ENCODE measurements at places on chromosomes 11 and 22. TPM values are rescaled to one million over a fixed set of nuclear protein-coding genes. Genes with fewer than 3 reads are reported as not detected.

Gene CRYBB3
- not detected for total RNA-seq

Gene FAM83F
- 2.8 TPM for total RNA-seq

Gene DRICH1
- 0.43 TPM for total RNA-seq

Gene KAT5
- total RNA-seq = 74.9 TPM

DNA sequence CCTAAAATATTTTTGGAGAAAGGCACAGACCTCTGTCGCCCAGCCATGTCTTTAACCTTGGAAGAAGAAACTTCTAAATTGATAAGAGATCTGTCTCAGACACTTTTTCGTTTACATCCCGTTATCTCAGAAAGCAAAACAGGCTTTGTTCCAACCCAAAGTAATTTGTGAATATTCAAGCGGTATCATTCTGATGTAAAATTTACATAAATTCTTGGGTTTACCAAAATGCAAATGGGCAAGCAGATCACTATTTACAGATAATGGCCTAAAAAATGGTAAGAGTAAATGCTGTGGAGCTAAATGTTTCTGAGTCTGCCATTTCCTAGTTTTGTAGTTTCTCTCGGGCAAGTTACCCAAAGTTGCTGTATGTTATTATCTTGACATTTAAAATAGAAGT is 101.9 kb upstream of the VPREB1 start:
- DNase-seq = no peak
- H3K4me1 ChIP-seq = no peaks in the 10 kb centered on the region
- H3K4me3 ChIP-seq = no peak overlapping the region
- peaks cover 88% of the 10 kb centered on the region for H3K27me3 ChIP-seq

- DNase-seq = no peak
- H3K36me3 ChIP-seq = peaks cover 2% of the 10 kb centered on the region
- no peak overlapping the region for H3K4me3 ChIP-seq
- no peaks in the 10 kb centered on the region for H3K4me1 ChIP-seq
- no peaks in the 10 kb centered on the region for H3K27me3 ChIP-seq
- no peak overlapping the region for H3K27ac ChIP-seq
Measured at GRCh38 chr11:31619980-31620379, 110.4 kb downstream of the ELP4 start.

GRCh38 chr11:63502252-63502820 is 3.5 kb upstream of the LGALS12 start:
- H3K4me3 ChIP-seq = no peak overlapping the region
- H3K27ac ChIP-seq = no peak overlapping the region
- DNase-seq = no peak
- H3K27me3 ChIP-seq = peaks cover 5% of the 10 kb centered on the region

GRCh38 chr22:41899992-41900651 is 14.8 kb downstream of the SHISA8 start:
- H3K4me3 ChIP-seq = no peak overlapping the region
- peaks cover 3% of the 10 kb centered on the region for H3K27me3 ChIP-seq
- H3K4me1 ChIP-seq = no peaks in the 10 kb centered on the region
- no peak overlapping the region for H3K27ac ChIP-seq

GRCh38 chr11:102813484-102813883 is 15.5 kb upstream of the MMP1 start:
- no peaks in the 10 kb centered on the region for H3K27me3 ChIP-seq
- H3K27ac ChIP-seq = no peak overlapping the region
- no peaks in the 10 kb centered on the region for H3K36me3 ChIP-seq
- H3K4me3 ChIP-seq = no peak overlapping the region
- DNase-seq = no peak

DNA sequence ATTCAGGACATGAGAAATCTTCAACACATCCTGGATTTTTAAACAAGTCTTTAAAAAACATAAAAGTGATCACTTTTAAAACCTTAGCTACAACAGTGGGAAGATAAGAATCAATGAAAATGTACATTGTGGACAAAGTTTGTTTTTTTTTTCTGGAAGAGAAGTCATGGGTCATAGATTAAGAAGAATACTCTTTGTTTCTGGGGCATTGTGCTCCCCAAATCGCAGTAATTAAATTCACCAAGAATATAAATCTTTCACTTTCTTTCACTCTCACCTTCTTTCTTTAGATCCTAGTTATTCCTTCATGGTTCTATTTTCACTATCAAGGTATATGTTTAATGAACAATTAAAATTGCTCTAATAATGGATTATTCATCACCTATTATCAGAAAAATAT is 132.6 kb upstream of the PGR start:
- peaks cover 9% of the 10 kb centered on the region for H3K27me3 ChIP-seq
- no peaks in the 10 kb centered on the region for H3K36me3 ChIP-seq
- no peaks in the 10 kb centered on the region for H3K4me1 ChIP-seq
- H3K4me3 ChIP-seq = no peak overlapping the region

DNA sequence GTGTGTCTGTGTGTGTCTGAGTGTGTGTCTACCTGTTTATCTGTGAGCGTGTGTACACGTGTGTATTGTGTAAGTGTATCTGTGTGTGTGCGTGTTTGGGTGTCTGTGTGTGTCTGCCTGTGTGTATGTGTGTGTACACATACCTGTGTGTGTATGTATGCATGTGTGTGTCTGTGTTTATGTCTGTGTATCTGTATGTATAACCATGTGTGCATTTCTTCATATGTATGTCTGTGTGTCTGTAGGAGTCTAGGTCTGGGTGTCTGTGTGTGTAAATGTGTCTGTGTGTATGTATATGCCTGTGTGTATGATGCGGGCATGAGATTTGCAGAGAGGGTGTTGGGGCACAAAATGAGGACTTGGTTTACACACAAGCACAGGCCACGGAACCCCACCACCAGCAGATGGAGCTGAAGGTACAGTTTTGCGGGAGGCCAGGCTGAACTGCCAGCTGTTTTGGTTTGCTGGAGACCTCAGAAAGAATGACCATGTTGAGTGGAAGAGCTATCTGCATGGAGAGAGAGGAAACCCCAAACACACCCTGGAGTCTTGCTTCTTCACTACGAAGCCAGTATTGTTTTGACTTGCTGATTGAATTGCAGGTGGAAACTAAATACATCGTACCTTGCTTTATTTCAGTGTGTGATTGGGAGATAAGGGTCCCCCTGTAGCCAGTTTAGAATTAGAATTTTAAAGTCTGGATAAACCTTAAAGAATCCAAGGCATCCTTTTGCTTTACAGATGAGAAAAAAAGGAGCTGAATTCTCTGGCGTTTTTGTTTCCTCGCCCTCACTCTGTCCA is 497.2 kb downstream of the NTM start:
- H3K4me1 ChIP-seq = peaks cover 18% of the 10 kb centered on the region
- H3K27me3 ChIP-seq = no peaks in the 10 kb centered on the region
- DNase-seq = peak; percentile 69
- H3K36me3 ChIP-seq = no peaks in the 10 kb centered on the region

GRCh38 chr11:94678901-94679300 is 89.3 kb upstream of the AMOTL1 start:
- no peak overlapping the region for H3K27ac ChIP-seq
- no peaks in the 10 kb centered on the region for H3K4me1 ChIP-seq
- H3K4me3 ChIP-seq = no peak overlapping the region
- H3K36me3 ChIP-seq = no peaks in the 10 kb centered on the region

DNA sequence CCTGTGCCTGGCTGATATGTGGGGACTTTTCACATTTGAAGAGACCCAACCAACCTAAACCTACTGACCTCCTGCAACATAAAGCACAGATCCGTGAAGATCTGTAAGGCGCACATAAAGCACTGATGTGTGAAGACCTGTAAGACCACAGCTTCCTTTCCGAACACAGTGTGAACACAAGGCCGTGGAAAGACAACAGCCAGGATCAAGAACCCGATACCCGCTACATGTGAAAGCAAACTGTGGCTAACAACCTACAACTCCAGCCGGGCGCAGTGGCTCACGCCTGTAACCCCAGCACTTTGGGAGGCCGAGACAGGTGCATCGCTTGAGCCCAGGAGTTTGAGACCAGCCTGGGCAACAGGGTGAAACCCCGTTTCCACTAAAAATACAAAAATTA is 17.6 kb upstream of the PPFIA1 start:
- no peaks in the 10 kb centered on the region for H3K36me3 ChIP-seq
- DNase-seq = no peak
- no peak overlapping the region for H3K27ac ChIP-seq
- no peak overlapping the region for H3K4me3 ChIP-seq
- H3K27me3 ChIP-seq = no peaks in the 10 kb centered on the region

DNA sequence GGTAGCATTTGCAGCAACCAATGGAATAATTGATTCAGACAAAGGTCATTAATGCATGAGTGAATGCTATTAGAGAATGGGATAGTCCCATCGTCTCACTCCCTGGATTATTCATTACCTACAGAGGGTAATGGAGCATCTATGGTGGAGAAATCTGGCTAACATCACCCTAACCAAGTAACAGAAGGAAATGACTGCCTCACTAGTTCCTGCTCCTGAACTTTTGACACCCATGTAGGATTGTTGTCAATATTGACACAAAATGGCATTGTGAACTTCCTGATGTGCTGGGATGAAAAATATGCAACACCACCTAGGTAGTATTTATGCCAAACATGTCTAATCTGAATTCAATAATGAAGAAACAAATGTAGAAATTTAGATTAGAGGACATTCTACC is 44.0 kb upstream of the KIRREL3 start:
- H3K36me3 ChIP-seq = no peaks in the 10 kb centered on the region
- no peak for DNase-seq
- no peak overlapping the region for H3K4me3 ChIP-seq
- H3K4me1 ChIP-seq = no peaks in the 10 kb centered on the region
- H3K27me3 ChIP-seq = no peaks in the 10 kb centered on the region

- no peaks in the 10 kb centered on the region for H3K4me1 ChIP-seq
- no peaks in the 10 kb centered on the region for H3K27me3 ChIP-seq
- no peak overlapping the region for H3K4me3 ChIP-seq
- no peak overlapping the region for H3K27ac ChIP-seq
Measured at GRCh38 chr11:70415191-70415590, 16.9 kb downstream of the CTTN start.

- no peak overlapping the region for H3K4me3 ChIP-seq
- no peaks in the 10 kb centered on the region for H3K36me3 ChIP-seq
- no peak for DNase-seq
- H3K4me1 ChIP-seq = peaks cover 23% of the 10 kb centered on the region
- no peak overlapping the region for H3K27ac ChIP-seq
Measured at GRCh38 chr22:40480996-40481395, 110.6 kb downstream of the SGSM3 start.

- H3K36me3 ChIP-seq = no peaks in the 10 kb centered on the region
- H3K4me3 ChIP-seq = no peak overlapping the region
- H3K27ac ChIP-seq = peak overlapping the region; percentile 88
- H3K4me1 ChIP-seq = peaks cover 5% of the 10 kb centered on the region
- no peaks in the 10 kb centered on the region for H3K27me3 ChIP-seq
Measured at GRCh38 chr11:126496576-126497337, 141.3 kb downstream of the ST3GAL4 start.

DNA sequence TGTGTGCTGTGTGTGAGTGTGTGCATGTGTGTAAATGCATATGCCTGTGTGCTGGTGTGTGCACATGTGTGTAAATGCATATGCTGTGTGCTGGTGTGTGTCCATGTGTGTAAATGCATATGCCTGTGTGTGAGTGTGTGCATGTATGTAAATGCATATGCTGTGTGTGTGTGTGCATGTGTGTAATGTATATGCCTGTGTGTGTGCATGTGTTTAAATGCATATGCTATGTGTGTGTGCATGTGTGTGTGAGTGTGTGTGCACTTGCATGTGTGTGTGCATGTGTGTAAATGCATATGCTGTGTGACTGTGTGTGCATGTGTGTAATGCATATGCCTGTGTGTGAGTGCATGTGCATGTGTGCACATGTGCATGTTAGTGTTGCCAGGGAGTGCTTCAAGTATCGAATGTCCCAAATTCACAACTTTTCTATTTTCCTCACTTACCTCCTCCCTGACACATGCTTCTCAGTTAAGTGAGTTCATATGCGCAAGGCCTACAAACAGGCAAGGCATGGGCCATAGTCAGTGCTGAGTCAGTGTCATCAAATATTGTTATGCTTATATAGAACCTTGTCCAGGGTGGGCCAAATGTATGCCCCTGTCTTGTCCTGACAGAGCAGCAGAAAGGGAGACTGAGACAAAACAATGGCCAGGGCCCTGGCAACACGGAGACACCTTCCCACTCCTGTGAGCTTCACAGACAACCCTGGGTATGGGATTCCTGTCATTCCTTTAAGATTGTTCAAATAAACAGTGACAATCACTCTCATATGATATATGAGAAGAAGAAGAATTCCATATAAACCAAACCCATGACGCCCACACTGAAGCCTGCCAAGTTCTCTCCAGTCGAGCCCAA is 38.6 kb downstream of the GGTLC2 start:
- no peak overlapping the region for H3K27ac ChIP-seq
- H3K27me3 ChIP-seq = peaks cover 35% of the 10 kb centered on the region
- no peak for DNase-seq
- H3K36me3 ChIP-seq = no peaks in the 10 kb centered on the region
- no peaks in the 10 kb centered on the region for H3K4me1 ChIP-seq

All from neural crest cell (in vitro differentiated cells).